ENCODE measurements at places on chromosomes 11 and 22.

GRCh38 chr22:29394931-29395581 is 6.7 kb upstream of the AP1B1 start:
- DNase-seq, result peak; percentile 67

DNA sequence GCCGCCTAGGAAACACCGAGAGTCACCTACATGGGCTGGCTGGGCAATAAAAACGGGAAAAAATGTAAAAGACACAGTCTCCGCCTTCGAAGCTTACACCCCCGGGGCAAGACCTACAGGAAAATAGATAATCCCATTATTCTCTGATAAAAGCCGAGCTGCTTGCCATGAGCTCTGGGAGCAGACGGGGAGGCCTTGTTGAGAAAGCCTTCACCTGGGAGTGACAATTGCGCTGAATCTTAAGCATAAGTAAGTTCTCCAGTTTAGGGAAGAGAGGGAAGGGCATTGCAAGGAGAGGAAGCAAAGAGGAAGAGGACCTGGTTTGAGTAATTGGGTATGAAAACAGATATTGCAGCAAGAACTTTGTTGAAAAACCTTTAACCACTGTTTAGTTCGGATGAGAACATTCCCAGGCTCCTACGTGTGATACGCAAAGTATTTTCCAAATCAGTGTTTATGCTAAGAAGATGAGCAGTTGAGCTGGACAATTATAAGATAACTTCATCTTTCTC is 813 bp upstream of the BTBD10 start:
- DNase-seq, result no peak

DNA sequence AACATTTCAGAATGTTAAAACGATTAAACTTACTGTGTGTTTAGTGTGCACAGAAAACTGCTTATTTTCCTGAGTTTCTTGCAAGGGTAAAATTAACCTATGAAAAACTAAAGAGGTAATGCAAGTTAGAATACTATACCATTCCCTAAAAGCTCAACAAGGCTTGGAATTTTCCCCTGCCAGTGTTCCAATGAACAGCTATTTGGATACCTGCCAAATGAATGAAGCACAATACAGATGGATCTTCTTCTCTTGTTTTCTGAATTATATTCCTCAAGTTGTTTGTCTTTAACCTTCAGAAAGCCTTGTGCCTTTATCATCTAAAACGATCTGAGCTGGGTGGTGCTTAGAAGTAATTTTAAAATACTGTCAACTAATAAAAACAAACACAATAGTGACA is 204.5 kb downstream of the LRRC4C start:
- DNase-seq, result no peak

DNA sequence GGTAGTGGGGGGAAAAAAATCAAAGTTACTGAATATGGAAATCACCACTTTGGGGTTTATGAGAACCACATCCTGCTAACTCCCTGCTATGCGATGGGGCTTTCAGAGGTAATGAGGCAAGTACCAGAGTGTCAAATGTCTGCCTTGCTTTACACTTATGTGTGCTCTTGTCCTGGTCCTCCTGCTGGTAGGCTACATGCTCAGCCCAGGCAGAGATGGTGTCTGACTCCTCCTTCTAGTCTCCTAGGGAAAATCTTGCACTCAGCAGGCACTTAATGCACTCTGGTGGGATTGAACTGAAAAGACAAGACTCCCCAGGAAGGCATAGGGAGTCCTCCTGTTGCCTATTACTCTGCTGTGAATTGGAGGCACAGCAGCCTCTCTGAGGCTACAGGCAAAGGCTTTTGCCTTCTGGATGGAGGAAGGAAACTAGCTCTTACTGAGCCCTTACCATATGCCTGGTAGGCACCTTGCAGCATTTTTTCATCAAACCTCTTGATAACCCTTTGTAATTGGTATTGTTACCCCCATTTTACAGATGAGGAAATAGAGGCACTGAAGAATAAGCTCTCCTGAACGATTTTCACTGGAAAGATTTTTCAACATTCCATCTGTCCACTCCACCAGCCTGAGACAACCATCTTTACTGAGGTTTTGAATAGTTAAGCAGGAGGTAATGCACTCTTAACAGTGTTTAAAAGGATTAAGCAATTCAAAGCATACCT is 132.1 kb upstream of the PAX6 start:
- DNase-seq, result no peak

- DNase-seq, result peak; percentile 68
These were observed 30.2 kb upstream of the APOBEC3A start for GRCh38 chr22:38927033-38927781.

DNA sequence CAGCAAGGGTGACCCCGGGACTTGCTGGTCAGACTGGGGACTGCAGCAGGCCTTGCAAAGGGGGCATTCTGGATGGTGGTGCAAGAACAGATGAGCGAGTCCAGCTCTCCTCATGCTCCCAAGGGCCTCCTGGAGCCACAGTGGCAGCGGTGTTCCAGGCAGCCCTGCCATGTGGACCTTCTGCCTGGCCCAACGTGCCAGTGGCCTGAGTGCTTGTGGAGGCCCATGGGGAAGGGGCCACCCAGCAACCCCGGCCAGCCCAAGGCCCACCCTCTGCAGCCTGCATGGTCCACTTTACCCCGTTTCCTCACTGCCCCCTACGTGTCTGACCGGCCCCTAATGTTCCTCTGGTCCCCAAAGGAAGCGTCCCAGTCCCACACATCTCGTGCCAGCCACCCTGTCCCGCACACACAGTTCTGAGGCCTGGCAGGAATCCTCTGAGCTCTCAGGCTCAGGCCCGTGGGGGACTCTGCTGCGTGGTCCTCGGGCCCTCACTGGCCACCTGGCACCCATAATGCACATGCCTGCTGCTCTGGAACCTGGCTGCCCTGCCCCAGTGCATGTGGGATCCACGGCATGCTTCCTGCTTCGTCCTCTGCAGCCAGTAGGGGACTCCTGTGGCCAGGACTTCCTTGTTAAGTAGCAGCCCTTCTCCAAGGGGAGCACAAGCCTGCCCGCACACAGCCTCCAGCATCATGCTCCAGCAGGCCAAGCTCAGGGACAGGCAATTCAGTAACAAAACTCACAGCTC is 85.5 kb downstream of the DGCR2 start:
- peak; percentile 31 for DNase-seq

GRCh38 chr22:35021161-35021560 is 44.8 kb upstream of the ISX start:
- no peak for DNase-seq

DNA sequence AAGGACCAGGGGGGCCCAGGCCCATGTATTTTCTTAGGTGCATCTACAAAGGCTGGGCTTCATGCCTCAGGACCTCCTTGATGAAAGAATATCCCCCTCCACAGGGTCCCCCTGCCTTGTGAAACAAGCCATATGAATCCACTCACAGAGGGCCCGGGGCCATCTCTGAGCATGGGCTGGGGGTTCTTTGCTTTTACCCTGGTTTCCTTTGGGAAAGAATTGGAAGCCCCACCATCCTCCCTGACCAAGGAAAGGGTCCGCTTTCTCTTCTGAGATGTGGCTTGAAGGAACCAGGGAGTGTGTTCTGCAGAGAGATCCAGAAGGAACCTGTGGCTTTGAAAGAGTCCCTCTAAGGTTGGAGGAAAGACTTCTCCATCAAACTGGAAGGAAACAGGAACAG is 9.2 kb upstream of the ANO1 start:
- peak; percentile 17 for DNase-seq
